Glomerular endothelial cell (primary cell): ENCODE measurements at places on chromosomes 2 and 18.

DNA sequence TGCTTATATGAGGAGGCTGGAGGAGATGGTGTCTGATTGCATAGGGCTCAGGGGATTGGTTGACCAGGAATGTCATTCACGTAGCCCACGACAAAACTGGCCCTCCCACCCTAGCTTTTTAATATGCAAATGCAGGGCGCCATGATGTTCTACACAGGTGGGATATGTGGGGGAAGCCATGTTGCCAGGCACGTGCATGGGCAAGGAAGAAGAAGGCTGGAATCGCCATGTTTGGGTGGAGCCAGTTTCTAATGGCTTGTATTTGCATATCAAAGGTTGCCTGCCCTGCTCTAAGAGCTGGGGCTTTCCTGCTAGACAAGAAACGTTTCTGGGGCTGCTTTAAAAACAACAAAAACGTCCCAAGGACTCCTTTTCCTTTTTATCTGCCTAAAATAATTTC is 26.5 kb upstream of the LINC00305 start:
- no peak for DNase-seq

- no peak for DNase-seq
These were observed 88.3 kb upstream of the PPP1CB start for GRCh38 chr2:28663359-28663758.

DNA sequence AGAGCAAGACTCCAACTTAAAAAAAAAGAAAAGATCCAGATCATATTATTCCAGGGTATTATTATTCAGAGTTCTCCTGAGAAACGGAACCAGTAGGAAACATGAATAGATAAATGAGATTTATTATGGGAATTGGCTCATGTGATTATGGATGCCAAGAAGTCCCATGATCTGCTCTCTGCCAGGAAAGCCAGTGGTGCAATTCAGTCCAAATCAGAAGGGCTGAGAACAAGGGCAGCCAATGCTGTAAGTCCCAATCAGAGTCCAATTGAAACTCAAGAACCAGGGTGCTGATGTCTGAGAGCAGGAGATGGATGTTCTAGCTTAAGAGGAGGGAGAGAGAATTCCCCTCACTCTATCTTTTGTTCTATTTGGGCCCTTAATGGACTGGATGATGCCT is 7.8 kb downstream of the SCYGR2 start:
- no peak for DNase-seq

GRCh38 chr2:12008425-12009061 is 262.1 kb downstream of the LPIN1 start:
- DNase-seq = no peak

DNA sequence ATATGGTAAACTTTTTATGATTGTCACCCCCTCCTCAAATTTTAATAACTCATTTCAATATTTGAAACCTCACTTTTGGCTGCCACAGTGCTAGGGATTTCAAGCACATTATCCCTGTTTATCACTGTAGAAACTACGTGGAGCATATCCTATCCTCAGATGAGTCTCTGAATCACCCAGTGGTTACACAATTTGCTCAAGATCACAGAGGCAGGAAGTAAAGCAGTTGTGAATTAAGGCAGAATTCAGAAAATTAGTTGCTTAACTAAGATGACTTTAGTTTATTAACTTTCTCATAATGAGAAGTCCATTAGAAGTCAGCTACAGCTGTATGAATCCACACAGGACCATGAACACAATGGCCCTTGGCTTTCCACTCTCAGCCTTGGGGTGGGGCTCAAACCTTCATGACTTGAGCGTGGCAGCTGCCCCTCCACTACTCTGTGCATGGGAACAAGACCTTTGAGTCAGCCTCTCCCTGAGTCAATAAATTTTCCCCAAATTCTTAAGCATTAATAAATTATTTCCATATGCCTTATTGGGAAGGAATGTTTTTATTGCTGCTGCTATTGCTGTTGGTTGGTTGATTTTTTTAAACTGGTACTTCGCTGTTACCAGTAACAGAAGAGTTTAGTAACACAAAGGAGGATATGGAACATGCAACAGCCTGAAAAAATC is 369.0 kb downstream of the CBLN2 start:
- DNase-seq = no peak

- DNase-seq = no peak
These were observed 20.0 kb downstream of the NETO1 start for GRCh38 chr18:72847771-72848170.

DNA sequence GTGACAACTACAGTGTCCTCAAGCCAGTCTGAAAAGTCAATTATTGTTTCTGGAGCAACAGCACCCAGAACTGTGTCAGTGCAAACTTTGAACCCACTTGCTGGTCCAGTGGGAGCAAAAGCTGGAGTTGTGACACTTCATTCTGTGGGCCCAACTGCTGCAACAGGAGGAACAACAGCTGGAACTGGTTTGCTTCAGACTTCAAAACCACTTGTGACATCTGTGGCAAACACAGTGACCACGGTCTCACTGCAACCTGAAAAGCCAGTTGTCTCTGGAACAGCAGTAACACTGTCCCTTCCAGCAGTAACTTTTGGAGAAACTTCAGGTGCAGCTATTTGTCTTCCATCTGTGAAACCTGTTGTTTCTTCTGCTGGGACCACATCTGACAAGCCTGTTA is 59.8 kb downstream of the TAF4B start:
- DNase-seq = no peak

DNA sequence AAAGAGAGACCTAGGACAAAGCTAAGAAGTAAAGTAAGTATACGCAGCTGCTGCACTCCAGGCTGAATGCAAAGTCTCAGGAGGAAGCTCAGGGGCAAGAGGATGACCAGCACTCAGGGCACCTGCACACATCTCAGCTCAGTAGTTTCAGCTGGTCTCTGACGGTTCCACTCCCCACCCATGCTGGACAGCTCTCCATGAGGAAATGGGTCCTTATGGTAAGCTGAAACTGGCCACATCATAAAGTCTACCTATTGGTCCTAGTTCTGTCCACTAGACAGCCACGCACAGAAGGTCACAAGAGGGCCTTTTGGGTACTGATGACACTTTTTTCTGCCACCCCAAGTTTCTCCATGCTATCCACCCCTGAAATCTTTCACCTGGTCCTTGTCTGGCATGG is 215.3 kb downstream of the TTC32 start:
- no peak for DNase-seq
